ENCODE measurements at places on chromosomes 1 and 21. TPM values are rescaled to one million over a fixed set of nuclear protein-coding genes. Genes with fewer than 3 reads are reported as not detected.

- no peak overlapping the region for H3K4me3 ChIP-seq
- H3K36me3 ChIP-seq, result no peaks in the 10 kb centered on the region
- no peaks in the 10 kb centered on the region for H3K27me3 ChIP-seq
- DNase-seq, result no peak
These were observed 108.4 kb downstream of the CAPN8 start for GRCh38 chr1:223557130-223557475.

DNA sequence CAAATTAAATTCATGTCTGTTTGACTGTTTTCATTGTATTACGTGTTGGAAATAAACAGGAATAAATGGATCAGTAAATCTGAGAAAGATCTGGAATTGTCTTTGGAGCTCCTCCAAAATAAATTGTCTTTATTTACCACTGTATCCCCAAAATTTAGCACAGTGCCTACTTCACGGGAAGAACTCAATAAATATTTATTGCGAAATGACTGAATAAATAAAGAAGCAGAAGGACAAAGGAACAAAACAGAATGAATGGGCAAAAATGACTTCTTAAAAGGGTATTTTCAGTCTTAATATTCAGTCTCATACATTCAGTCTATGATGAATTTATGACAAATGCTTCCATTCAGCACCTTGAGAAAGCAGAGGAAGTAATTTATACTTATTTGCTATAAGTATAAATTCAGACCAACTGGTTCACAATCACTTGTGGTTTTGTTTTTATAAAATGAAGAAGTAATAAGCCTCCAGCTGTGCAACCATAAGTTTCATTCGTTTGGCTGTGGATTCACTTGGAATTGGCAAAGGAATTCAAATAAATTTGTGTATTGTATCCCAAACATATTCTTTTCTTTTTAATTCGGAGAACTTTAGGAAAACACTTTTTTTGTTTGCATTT lies 19.2 kb upstream of the PRKAA2 start:
- no peak overlapping the region for H3K27ac ChIP-seq
- DNase-seq, result no peak
- H3K4me3 ChIP-seq, result no peak overlapping the region
- peaks cover 2% of the 10 kb centered on the region for H3K27me3 ChIP-seq
- H3K36me3 ChIP-seq, result no peaks in the 10 kb centered on the region

DNA sequence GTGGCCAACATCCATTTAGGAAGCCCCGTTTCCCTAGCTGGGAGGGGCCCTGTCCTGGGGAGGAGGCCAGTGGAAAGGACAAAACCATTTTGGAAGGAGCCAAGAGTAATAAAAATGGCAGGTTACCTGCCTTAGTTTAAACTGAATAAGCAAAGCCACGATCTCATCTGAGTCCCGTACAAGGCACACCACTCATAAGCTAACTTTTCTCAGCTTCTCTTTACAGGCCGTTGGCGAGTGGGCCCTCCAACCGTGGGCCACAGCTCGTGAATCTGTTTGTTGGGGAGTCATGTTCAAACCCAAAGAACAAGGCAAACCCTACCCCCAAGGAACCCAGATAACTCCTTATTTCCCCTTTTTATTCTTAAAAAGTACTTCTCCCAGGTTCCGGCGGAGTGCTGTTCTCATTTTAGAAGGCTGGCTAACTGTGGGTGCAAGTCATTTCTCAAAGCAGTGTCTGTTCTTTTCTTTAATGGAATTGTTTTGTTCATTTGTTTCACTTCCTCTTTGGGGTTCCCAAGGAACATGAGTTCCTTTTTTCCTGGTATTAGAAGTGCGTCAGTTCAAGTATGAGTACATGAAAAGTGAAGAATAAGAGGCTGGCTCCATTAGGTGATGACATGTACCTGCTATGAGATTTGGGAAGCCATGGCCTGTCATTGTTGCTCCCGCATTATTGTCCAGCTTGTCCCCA lies 89.0 kb downstream of the PSMG1 start:
- H3K4me3 ChIP-seq, result no peak overlapping the region
- no peak for DNase-seq
- H3K36me3 ChIP-seq, result no peaks in the 10 kb centered on the region
- no peaks in the 10 kb centered on the region for H3K27me3 ChIP-seq
- H3K4me1 ChIP-seq, result no peaks in the 10 kb centered on the region

DNA sequence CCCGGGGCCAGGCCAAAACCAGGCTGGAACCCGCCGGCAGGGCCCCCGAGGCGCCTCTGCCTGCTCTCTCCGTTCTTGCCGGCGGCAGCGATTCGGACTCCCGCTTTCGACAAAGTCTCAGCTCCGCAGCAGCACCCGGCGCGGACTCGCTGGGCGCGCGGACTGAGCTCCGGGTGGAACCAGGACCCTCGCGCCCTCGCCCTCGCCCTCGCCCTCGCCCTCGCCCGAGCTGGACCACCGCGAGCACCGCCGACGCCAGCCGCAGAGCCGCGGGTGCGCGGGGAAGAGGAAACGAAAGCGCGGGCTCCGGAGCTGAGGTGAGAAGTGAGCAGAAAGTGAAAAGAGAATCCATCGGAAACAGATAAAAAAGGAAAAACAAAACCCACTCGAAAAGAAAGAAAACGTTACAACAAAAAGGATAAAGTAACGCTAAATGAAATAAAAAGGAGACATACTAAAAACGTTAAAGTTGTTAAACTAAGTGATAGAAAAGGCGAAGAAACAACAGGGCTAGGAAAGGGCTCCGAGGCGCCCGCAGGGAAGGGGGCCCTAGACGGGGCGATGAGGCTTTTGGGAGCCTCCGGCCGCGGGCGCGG lies 64.9 kb downstream of the MEF2D start:
- H3K4me3 ChIP-seq, result peak overlapping the region; percentile 26
- no peak overlapping the region for H3K27ac ChIP-seq
- no peak for DNase-seq
- peaks cover 81% of the 10 kb centered on the region for H3K27me3 ChIP-seq
- H3K36me3 ChIP-seq, result no peaks in the 10 kb centered on the region

GRCh38 chr1:213110349-213111300 lies 59.6 kb downstream of the RPS6KC1 start:
- no peak for DNase-seq
- H3K36me3 ChIP-seq, result no peaks in the 10 kb centered on the region
- H3K27ac ChIP-seq, result no peak overlapping the region
- no peaks in the 10 kb centered on the region for H3K27me3 ChIP-seq
- no peak overlapping the region for H3K4me3 ChIP-seq

- H3K4me3 ChIP-seq, result no peak overlapping the region
- DNase-seq, result peak; percentile 34
- H3K27ac ChIP-seq, result no peak overlapping the region
- no peaks in the 10 kb centered on the region for H3K36me3 ChIP-seq
These were observed 29.5 kb downstream of the ARHGEF16 start for GRCh38 chr1:3483801-3484444.

DNA sequence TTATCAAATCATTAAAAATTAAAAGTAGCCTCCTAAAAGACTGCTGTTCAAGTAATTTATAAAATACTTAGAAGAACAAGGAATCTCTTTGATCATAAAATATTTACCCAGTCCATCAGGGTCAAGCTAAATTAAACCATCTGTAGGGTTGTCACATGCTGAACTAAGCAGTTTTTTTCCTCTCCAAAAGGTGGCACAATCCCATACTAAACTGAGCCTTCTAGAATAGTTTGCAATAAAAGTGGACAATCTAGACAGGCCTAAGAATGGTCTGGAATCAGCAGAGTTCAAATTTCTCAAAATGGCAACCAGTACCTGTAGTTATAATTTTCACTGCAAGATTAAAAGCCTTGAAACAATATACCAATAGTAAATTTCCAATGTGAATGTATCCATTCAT lies 194.8 kb downstream of the EIF4G3 start:
- H3K4me3 ChIP-seq, result no peak overlapping the region
- DNase-seq, result no peak
- H3K27me3 ChIP-seq, result no peaks in the 10 kb centered on the region
- no peaks in the 10 kb centered on the region for H3K4me1 ChIP-seq
- H3K27ac ChIP-seq, result no peak overlapping the region

GRCh38 chr1:26754086-26754874 lies 33.5 kb upstream of the PIGV start:
- no peak overlapping the region for H3K27ac ChIP-seq
- DNase-seq, result no peak
- H3K4me3 ChIP-seq, result no peak overlapping the region
- no peaks in the 10 kb centered on the region for H3K27me3 ChIP-seq

DNA sequence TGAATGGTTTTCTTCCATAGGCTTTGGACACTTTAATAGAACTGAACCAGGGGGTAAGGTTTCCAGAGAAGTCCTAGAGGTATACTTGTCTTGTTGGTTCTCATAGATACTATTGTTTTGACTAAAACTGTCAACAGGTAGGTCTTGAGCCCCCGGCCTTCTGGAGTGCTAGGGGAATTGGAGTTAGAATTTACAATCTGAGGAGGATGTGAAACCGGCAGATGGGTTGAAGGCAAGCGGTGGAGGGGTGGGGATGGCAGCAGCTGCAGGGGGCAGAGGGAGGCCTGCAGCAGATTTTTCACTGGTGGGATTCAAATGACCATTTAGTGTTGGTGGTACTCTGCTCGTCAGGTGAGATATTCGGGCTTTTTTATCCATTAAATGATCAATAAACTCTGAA lies 4.3 kb upstream of the CD1D start:
- no peak overlapping the region for H3K4me3 ChIP-seq
- H3K27me3 ChIP-seq, result no peaks in the 10 kb centered on the region
- H3K27ac ChIP-seq, result no peak overlapping the region
- no peak for DNase-seq
- H3K36me3 ChIP-seq, result no peaks in the 10 kb centered on the region

GRCh38 chr1:29397256-29397590 lies 160.9 kb downstream of the PTPRU start:
- H3K27ac ChIP-seq, result no peak overlapping the region
- H3K27me3 ChIP-seq, result peaks cover 27% of the 10 kb centered on the region
- H3K4me1 ChIP-seq, result no peaks in the 10 kb centered on the region
- H3K4me3 ChIP-seq, result no peak overlapping the region
- DNase-seq, result no peak

Gene NGF
- total RNA-seq, result not detected

Gene HES3
- not detected for total RNA-seq

Gene MTF1
- total RNA-seq, result 24.7 TPM

Gene LMX1A
- not detected for total RNA-seq

Gene AMY1B
- not detected for total RNA-seq

Gene SH3BGRL3
- 453 TPM for total RNA-seq

Gene CPTP
- total RNA-seq, result 15.8 TPM

Gene NCF2
- 2.9 TPM for total RNA-seq

Gene GBP6
- total RNA-seq, result 0.22 TPM

Gene DMBX1
- total RNA-seq, result not detected

Measured in T-cell (primary cell).